Fibroblast of lung (primary cell): ENCODE measurements at places on chromosomes 1 and 21. TPM values are rescaled to one million over a fixed set of nuclear protein-coding genes. Genes with fewer than 3 reads are reported as not detected.

Gene TIAM1
- total RNA-seq: under 0.01 and 0.51 TPM in 2 replicates

Gene MPL
- total RNA-seq: not detected in 2 replicates

Gene PGBD5
- total RNA-seq: 0.17 and 0.51 TPM in 2 replicates

Gene URB2
- total RNA-seq: 8.7 and 8.8 TPM in 2 replicates

Gene CAMK1G
- 0.77 and 1.7 TPM in 2 replicates for total RNA-seq

Gene LRRC42
- 29.8 and 34.0 TPM in 2 replicates for total RNA-seq
